Right atrium auricular region (tissue), 2 donors: ENCODE measurements at places on chromosomes 12 and 14. TPM values are rescaled to one million over a fixed set of nuclear protein-coding genes. Genes with fewer than 3 reads are reported as not detected.

The PMEL gene
- total RNA-seq: 0.67 TPM

The GPR84 gene
- 0.43 TPM for total RNA-seq

The PTPRR gene
- total RNA-seq: 0.51 TPM

The KRT7 gene
- total RNA-seq: 58.4 TPM

The NEDD1 gene
- total RNA-seq: 8.8 TPM

The TMEM253 gene
- not detected for total RNA-seq

The ABCD4 gene
- total RNA-seq: 17.0 TPM

The APOF gene
- not detected for total RNA-seq

The NID2 gene
- 41.2 TPM for total RNA-seq

The ARHGDIB gene
- 69.5 TPM for total RNA-seq

GRCh38 chr14:29752221-29752923 lies 175.3 kb downstream of the PRKD1 start:
- no peaks in the 10 kb centered on the region for H3K4me1 ChIP-seq
- no peak overlapping the region for H3K27ac ChIP-seq
- no peaks in the 10 kb centered on the region for H3K36me3 ChIP-seq
- no peaks in the 10 kb centered on the region for H3K27me3 ChIP-seq

GRCh38 chr12:94133964-94134795 lies 14.2 kb upstream of the PLXNC1 start:
- H3K4me1 ChIP-seq: no peaks in the 10 kb centered on the region
- H3K27me3 ChIP-seq: no peaks in the 10 kb centered on the region
- no peak for DNase-seq

DNA sequence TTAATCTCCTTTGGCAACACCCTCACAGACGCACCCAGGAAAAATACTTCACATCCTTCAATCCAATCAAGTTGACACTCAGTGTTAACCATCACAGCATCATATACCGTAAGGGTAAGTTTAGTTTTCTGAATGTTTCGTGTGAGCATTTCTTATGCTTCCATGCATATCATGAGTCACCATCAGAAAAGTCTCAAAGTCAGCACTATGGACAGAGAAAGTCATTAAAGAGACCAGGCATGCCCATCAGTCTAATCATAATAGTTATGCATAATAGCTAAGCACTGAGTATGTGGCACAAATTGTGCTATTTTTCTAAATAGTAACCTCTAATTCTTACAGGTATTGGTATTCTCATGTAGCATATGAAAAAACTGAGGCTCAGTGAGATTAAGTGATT lies 158.8 kb upstream of the PRMT8 start:
- no peak overlapping the region for H3K27ac ChIP-seq
- H3K4me1 ChIP-seq: peaks cover 25% of the 10 kb centered on the region
- no peak overlapping the region for H3K4me3 ChIP-seq

DNA sequence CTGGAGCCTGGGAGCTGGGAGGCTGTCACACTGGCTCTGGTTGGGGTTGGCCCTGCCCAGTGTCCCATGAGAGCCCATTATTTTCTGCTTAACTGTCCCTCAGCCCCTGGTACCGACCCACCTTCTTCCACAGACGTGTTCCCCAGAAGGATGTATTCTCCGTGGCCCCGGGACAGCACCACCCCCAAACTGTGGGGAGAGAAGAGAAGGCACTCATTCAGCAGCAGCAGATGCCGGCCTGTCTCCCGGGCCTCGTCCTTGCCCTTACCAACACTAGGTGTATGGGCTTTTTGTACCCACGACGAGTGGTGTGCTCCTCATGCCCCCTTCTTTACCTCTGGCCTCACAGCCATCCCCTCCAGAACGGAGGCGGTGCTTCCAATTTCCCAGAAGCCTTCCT lies 38.1 kb downstream of the LRTM2 start:
- no peak overlapping the region for H3K4me3 ChIP-seq
- no peaks in the 10 kb centered on the region for H3K27me3 ChIP-seq
- no peak for DNase-seq
- no peaks in the 10 kb centered on the region for H3K4me1 ChIP-seq

GRCh38 chr14:85895603-85896002 lies 365.7 kb downstream of the FLRT2 start:
- H3K27ac ChIP-seq: no peak overlapping the region
- no peaks in the 10 kb centered on the region for H3K36me3 ChIP-seq
- H3K4me1 ChIP-seq: no peaks in the 10 kb centered on the region
- DNase-seq: no peak
- H3K4me3 ChIP-seq: no peak overlapping the region
- H3K27me3 ChIP-seq: no peaks in the 10 kb centered on the region

DNA sequence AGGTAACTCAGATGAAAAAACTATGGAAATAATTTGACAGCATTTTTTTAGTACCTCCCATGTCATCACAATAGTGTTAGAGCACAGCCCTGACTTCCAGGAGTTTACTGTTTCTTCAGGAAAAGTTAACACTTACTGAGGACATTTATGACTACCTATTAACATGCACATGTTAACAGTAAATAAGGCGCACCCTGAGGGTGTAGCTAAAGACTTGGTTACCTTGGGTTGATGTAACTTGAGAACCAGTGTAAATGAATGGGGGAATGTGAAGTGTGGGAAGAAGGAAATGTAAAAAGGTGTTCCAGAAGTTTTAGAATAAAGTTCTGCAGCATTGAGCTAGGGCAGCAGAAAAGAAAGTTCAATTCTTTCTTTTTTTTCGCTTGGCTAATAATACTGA lies 366.2 kb downstream of the EGLN3 start:
- H3K36me3 ChIP-seq: no peaks in the 10 kb centered on the region
- H3K4me3 ChIP-seq: no peak overlapping the region
- H3K27ac ChIP-seq: no peak overlapping the region
- no peaks in the 10 kb centered on the region for H3K27me3 ChIP-seq
- no peak for DNase-seq

DNA sequence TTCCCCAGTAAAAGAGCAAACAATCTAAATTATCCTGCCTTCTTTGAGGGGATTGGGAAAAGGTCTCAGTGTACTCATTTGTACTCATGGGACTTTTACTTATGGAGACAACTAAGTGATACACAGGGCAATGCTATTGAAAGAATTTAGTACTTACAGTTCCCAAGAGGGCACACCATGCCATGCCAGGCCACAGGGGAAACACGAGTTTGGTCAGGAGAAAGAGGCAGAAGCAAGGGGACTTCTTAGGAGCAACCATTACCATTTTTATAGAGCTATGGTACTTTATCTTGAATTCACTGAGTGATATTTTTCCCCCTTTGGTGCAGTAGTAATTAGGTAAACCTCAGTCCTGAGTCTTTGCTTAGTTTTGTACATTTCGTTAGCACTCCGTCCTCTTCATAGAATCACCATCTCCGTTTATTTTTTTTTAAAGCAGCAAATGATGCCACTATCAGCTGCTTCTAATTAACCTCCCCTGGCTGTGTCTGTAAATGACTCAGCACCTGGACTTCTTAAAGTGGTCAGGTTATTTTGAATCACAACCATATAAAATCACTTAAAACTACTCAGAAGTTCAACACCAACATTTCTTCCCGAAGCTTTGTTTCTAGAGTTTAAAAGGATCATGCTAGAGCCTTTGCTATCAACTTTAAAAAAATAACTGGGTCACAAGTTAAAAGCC lies 5.9 kb upstream of the WASHC3 start:
- H3K27me3 ChIP-seq: no peaks in the 10 kb centered on the region
- H3K36me3 ChIP-seq: no peaks in the 10 kb centered on the region
- H3K4me1 ChIP-seq: no peaks in the 10 kb centered on the region
- H3K4me3 ChIP-seq: no peak overlapping the region
- DNase-seq: no peak

- no peak overlapping the region for H3K4me3 ChIP-seq
- H3K27ac ChIP-seq: no peak overlapping the region
- H3K4me1 ChIP-seq: no peaks in the 10 kb centered on the region
- no peaks in the 10 kb centered on the region for H3K27me3 ChIP-seq
- DNase-seq: no peak
These were observed 988.6 kb upstream of the TMEM132C start for GRCh38 chr12:127278351-127278750.

- no peaks in the 10 kb centered on the region for H3K36me3 ChIP-seq
- H3K4me3 ChIP-seq: no peak overlapping the region
- DNase-seq: no peak
- no peaks in the 10 kb centered on the region for H3K4me1 ChIP-seq
- H3K27me3 ChIP-seq: no peaks in the 10 kb centered on the region
These were observed 24.6 kb downstream of the KERA start for GRCh38 chr12:91033251-91033650.

- no peak overlapping the region for H3K4me3 ChIP-seq
- no peak overlapping the region for H3K27ac ChIP-seq
- H3K36me3 ChIP-seq: no peaks in the 10 kb centered on the region
- DNase-seq: no peak
- no peaks in the 10 kb centered on the region for H3K27me3 ChIP-seq
These were observed 68.9 kb downstream of the CEP128 start for GRCh38 chr14:80872645-80873044.

DNA sequence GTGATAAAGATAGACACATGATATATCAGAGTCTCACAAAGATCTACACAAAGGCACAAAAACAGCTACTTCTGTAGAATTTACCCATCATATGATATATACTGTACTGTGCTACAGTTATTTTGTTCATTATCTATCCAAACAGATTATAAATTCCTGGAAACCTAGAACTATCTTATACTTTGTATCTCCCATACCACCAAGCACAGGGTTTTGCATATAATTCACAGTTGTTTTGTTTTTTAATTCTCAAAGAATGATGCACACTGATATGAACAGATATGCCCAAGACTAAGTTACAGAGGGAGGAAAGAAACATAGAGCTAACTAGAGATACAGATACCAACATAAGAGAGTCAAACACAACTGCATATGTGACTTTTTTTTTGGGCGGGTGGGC lies 3.4 kb downstream of the PRKAG1 start:
- no peak overlapping the region for H3K27ac ChIP-seq
- H3K27me3 ChIP-seq: no peaks in the 10 kb centered on the region
- no peak for DNase-seq
- H3K4me3 ChIP-seq: no peak overlapping the region
- peaks cover 25% of the 10 kb centered on the region for H3K36me3 ChIP-seq

DNA sequence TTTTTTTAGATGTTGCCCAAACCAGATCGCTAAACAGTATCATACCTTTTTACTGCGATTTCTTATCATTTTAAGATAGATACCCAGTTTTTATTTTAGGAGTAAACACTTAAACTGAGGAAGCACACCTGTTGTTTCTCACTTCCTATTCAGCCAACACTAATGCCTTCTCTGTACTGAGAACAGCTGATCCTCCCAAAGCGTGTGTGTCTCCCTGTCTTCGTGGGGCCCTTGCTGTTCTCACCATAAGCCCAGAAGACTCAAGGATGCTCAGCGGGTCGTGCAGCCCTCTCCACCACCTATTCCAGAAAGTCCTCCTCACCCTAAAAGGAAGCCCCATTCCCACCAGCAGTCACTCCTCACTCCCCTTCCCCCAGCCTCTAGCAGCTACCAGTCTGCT lies 14.8 kb downstream of the PPP2R5C start:
- no peaks in the 10 kb centered on the region for H3K36me3 ChIP-seq
- H3K27ac ChIP-seq: no peak overlapping the region
- H3K4me3 ChIP-seq: no peak overlapping the region
- no peaks in the 10 kb centered on the region for H3K27me3 ChIP-seq
- no peak for DNase-seq

GRCh38 chr12:11016937-11017336 lies 5.5 kb downstream of the TAS2R19 start:
- no peaks in the 10 kb centered on the region for H3K27me3 ChIP-seq
- no peaks in the 10 kb centered on the region for H3K4me1 ChIP-seq
- no peaks in the 10 kb centered on the region for H3K36me3 ChIP-seq
- no peak overlapping the region for H3K4me3 ChIP-seq

DNA sequence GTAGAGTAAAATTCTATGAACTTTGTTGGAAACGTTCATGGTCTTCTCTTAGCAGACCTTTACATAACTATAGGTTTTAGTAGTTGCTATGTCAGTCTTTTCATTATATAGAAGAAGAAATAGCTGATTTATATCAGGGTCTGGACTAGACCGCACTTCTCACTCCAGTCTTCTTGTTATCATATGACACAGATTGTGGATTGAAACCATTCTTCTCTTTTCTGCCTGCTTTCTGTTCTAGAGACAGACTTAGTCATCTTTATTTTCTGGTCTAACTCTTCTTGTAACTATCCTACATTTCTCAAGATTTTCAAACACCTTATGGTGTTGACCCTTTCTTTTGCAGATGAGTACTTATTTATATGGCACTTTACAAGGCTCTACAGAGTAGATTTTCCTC lies 55.7 kb downstream of the PCNX1 start:
- no peak overlapping the region for H3K27ac ChIP-seq
- H3K4me3 ChIP-seq: no peak overlapping the region
- no peak for DNase-seq
- H3K27me3 ChIP-seq: no peaks in the 10 kb centered on the region

- no peak for DNase-seq
These were observed 58.0 kb downstream of the OVCH1 start for GRCh38 chr12:29439506-29439905.

GRCh38 chr14:22084393-22085281 lies 411.0 kb upstream of the OR4E1 start:
- H3K36me3 ChIP-seq: no peaks in the 10 kb centered on the region
- no peak overlapping the region for H3K4me3 ChIP-seq
- no peak overlapping the region for H3K27ac ChIP-seq
- no peak for DNase-seq
- no peaks in the 10 kb centered on the region for H3K4me1 ChIP-seq

GRCh38 chr14:31961896-31962295 lies 115.2 kb upstream of the ARHGAP5 start:
- no peaks in the 10 kb centered on the region for H3K36me3 ChIP-seq
- no peaks in the 10 kb centered on the region for H3K4me1 ChIP-seq
- H3K27ac ChIP-seq: no peak overlapping the region
- no peaks in the 10 kb centered on the region for H3K27me3 ChIP-seq

DNA sequence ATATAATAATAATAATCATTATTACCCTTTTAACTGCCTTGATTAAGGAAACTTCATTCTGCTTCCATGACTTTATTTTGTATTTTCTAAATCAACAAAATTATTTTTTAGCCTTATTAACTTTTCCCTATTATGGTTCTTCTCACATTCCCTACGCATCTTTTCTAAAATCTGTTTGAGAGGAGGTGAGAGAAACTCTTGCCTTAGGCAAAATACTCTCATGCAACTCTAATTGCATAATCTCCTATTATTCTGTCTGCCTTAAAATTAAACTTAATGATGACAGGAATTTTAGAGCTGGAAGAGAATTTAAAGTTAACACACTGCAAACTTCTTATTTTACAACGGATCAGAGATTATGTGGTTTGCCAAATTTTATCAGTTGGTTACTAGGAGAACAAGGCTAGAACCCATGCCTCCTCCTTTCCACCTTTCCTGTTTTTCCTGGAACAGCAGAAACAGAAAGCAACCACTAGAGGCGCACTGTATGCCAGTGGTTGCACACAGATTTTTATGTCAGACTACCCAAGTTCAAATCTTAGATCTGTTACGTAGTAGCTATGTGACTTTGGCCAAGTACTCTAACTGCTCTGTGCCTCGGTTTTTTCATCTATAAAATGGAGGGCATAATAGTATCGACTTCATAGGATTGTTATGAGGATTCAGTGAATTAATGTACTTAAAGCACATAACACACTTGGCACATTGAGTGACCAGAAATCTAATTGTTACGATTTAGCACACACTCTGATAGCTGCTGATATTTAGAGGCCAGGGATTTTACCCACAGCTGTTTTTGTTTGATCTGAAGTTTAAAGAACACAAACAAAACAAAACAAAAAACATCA lies 4.3 kb upstream of the BRMS1L start:
- H3K27me3 ChIP-seq: no peaks in the 10 kb centered on the region
- no peak for DNase-seq
- no peak overlapping the region for H3K27ac ChIP-seq
- no peaks in the 10 kb centered on the region for H3K36me3 ChIP-seq
- H3K4me1 ChIP-seq: no peaks in the 10 kb centered on the region
- no peak overlapping the region for H3K4me3 ChIP-seq

GRCh38 chr12:66594688-66595087 lies 84.2 kb downstream of the GRIP1 start:
- H3K36me3 ChIP-seq: no peaks in the 10 kb centered on the region
- no peak overlapping the region for H3K27ac ChIP-seq
- H3K4me3 ChIP-seq: no peak overlapping the region
